ENCODE measurements at places on chromosomes 7 and 10.

DNA sequence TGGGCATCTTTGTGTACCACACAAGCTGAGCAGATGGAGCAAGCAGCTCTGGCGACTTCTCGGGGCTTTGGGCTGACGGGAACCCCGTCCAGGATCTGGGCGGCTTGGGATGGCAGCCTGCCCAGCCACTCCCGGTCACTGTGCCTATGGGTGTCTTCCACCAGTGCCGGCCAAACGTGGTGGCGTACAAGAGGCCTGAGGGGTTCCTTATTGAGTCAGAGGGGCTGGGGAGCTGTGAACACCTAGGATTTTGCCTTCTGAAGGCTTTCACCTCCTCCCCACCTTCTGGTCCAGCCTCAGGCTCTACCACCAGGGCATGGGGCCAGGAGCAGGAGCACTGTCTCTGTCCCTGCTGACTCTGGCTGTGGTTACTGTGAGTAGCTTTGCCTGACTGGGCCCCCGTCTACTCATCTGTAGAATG, 71.8 kb upstream of the PPIF start:
- no peak for DNase-seq

DNA sequence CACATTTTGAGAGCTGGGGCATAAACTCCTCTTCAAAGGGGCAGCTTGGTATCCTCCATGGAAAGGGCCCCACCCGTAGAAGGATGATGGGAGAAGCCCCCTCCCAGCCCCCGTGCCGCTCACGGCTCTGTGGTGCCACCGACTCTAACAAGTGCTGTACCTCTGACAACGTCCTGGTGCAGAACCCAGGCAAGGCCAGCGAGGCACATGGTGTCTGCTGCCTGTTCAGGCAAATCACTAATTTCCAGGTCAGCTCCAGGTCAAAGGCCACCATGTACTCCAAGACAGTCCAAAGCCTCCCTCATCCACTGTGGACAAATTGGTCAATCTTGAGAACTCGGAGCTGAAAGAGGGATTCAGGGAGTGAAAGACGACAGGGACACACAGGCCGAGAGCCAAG, 11.4 kb upstream of the CNPY1 start:
- DNase-seq: no peak

DNA sequence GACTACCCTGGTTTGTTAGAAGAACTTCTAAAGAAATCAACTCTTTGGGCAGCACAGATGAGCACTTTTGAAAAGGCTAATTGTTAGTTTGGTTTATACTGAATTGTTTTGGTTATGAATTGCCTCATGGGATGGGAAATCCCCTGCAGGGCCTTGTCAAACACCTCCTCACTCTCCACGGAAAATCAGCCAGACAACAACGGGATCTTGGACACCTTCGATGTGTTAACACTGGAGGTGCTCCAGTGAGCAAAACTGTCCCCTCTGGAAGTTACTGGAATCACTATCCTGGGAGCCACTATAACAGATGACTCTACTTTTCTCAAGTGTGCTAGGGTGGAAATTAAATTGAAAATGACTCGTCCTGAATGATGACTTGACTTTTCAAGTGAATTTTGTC, 38.7 kb downstream of the CDK6 start:
- DNase-seq: no peak

- no peak for DNase-seq
These were observed 3.6 kb upstream of the EPHB6 start for GRCh38 chr7:142851269-142851668.

DNA sequence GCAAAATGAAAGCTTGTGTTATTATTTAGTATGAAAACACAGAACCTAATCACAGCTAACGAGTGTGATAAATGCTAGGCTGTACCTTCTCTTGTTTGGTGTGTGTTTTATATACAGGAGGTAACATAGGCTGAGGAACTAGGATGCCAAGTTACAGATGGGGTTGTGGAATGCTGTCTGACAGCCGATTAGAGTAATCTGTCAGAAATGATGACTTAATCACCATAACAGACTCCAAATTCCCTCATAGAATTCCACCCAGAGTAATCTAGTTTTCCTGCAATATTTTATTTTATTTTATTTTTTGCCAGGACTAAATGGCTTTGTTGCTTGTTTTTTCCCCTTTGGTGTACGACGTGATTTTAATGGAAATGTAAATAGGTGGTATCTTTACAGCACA, 221.2 kb downstream of the CELF2 start:
- no peak for DNase-seq

DNA sequence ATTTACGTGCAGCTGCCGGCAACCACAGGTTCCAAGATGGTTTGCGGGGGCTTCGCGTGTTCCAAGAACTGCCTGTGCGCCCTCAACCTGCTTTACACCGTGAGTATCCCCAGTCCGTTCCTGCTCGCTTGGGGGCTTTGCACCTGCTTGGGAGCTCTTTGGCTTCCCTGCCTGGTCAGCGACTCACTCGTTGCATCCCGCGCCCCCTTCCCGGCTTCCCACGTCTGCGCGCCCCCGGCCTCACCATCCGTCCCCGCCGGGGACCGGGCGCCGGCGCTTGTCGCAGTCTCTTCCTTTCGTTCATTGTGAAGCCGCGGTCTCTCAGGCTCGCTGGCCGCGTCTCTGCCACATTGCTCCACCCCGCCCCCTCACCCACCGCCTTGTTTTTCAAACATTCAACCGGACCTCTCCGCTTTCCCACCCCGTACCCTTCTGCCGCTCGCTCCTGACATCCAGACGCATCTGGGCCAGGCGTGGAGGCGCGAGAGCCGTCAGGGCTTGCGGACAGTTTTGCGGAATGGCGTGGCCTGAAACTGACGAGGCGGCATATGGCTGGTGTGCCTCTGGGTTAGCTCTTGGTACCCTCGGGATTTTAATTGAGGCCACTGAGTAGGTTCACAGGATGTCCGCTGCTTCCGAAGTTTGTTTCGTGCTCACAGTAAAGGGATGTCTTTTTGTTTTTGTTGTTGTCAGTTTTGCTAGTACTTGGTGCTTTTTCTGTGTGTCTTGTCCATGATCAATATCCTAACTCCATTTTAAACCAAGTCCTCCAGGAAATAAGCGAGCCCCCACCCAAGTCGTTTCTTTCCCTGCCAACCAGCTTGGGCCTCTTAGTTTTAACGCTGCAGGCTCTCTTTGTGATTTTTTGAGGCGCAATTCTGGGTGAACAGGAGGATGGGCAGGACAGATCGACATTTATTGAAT, 639 bp downstream of the TSPAN13 start:
- no peak for DNase-seq

DNA sequence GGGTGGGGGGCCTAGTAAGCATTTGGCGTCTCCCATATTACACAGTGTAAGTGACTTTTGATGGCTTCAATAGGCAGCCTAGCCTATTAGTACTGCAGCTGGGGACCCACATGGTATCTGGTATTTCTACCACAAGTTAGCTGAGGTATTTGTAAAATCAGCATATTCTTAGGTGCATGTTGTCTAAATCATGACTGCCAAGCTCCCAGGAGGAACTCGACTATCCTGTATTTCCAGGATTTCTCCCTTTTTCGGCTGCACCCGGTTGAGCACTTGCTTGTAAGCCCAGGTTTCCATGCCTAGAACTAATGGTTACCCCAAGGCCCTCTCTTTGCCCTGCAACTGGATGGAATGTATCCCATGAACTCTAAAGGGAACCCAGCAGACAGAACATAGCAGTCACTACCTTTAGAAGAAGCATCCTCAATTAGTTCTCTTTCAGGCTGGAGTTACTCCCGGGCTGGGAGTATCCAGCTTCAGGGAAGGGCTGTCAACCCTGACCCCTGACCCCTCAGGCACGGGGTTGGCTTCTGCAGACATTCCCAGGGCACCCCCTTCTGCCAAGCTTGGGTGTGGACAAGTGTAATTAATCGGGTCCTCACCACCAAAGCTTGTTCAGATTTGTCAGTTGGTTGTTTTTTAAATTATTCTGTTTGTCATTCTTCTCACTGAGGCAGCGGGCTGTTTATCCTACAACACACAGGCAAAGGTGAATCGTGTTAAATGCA, 90.3 kb upstream of the PARD3 start:
- DNase-seq: no peak

DNA sequence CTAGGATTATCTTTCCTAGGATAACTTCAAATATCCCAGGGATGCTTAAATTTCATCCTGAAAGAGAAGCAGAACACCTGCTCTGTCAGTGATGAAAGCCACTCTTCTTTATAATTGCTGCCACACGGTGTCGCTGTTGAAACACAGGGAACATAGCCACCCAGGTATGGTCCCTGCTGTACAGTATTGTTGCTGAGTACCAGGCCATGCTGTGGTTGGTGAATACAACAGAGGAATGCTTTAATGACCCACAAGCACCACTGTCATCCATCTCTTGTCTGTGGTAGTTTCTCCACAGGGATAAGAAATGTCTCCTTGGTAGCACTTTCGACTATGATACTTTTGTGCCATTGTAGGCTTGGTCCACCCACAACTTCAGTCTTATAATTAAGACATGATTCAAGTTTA, 70.6 kb upstream of the STARD3NL start:
- DNase-seq: peak; percentile 51

DNA sequence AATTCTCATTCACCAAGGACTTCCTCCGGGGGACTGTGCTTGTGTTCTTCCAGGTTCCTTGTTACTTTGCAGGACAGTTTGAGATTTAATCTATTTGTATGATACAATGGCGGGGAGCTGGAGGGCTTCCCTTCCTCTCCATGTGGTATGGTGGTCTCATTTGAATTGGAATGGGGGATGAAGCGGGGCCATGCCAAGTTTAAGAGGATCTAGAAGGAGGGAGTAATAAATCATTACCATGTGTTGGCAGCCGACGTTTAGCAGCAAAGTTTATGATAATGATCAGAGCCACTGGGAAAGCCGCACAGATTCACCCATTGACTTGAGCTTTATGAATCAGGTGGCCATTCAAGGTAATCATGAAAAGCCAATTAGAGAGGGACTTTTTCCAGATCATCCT, 355.1 kb upstream of the MGMT start:
- no peak for DNase-seq

GRCh38 chr10:106439366-106439765, 725.1 kb downstream of the SORCS1 start:
- no peak for DNase-seq

DNA sequence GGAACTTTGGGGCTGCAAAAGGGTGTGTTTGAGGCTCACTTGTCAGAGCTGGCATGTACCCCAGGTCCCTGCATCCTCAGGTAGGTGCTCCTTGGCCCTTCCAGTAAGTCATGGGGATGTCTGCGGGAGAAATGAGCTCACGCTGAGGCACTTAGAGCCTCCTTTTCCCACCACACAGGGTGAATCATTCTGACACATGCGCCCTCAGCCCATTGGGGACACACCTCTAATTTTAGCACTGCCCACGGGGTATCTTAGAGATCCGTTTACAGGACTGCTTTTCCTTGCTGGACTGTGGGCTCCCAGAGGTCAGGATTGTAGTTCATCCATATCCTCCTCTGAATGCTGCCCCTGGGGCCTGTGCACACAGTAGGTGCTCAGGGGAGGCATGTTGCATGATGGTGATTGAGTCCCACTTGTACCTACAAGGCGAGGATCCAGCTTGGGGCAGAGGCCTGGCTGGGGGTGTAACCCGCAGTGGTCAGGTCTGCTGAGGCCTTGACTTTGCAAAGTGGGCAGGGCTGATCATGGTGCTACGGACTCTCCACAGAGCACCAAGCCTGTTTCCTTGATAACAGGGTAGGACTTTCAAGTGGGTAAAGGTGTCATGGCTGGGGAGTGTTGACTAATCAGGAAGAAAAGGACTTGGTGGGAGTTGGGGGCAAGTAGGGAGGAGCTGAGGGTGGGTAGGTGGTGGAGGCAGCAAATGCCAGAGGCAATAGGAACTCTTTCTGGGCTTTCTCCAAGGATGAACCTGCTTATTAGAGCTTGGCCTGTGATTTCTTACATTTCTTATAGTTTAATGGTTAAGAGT, 5.8 kb downstream of the TSPAN15 start:
- DNase-seq: no peak

DNA sequence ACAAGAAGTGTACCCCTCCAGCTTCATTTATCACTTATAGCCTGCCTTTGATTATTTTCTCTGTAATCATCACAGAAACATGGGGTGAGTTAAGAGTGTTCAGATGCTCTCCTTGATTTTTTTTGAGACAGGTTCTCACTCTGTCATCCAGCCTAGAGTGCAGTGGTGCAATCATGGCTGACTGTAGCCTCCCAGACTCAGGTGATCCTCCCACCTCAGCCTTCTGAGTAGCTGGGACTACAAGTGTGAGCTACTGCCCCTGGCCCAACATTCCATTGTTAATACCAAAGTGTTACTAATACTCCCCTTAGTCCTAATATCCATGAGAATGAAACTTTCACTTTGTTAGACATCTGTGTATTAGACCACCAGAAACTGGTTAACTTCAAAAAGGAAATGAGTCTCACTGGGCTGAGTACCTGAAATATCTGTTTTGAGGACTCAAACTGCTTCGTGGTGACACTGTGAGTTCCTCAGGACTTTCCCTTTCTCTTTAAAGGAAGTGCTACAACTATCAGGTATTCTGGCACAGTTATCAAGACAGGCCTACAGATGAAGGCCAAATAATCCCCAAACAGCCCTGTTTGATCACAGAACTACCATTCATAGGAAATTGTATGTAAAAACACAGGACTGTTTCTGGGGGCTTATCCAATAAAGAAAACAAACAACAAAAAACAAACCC, 20.5 kb upstream of the CFAP70 start:
- no peak for DNase-seq

DNA sequence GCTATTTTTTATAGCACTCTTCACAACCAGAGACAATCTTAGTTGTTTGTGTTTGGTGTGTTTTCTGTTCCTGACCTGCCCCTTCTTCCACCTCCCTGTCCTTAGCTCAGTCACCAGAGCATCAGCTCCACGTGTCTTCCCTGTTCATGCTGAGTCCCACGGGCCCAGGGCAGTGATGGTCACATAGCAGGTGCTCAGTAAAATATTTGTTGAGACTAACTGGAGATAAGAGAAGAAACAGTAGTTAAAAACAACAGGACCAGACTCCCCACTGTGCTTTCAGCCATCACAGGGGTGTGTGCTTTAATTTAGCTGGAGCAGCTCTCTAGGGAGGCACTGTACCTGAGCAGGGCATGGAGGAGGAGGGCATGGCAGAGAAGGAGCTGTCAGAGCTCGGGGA, 307.3 kb upstream of the ZNF32 start:
- no peak for DNase-seq

GRCh38 chr7:127438836-127439235, 46.3 kb upstream of the ZNF800 start:
- no peak for DNase-seq

- no peak for DNase-seq
These were observed 883 bp upstream of the TRA2A start for GRCh38 chr7:23532490-23533237.

DNA sequence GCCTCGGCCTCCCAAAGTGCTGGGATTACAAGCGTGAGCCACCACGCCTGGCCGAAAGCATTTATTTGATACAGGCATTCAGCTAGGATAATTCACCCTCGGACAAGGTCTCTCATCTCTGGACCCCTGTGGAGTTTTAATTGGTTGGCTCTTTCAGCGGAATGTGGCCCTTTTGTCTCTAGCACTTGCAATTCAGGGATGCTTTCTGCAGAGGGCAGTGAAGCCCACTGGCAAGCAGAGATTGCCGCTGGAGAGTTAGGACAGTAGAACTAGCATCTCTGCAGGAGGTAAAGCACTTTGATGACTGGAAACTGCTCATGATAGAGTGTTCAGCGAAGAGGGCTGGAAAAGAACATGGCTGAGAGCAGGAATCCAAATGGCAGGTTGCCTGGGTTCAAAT, 62.0 kb downstream of the SUFU start:
- DNase-seq: no peak

GRCh38 chr10:29443745-29444523, 155.1 kb downstream of the LYZL1 start:
- DNase-seq: no peak

Data from stimulated activated CD8-positive, alpha-beta memory T cell treated with anti-CD3 and anti-CD28 coated beads, Interleukin-15, amount 100 ng/mL, for 1 hour (primary cell).